ENCODE measurements at places on chromosomes 3 and 15. TPM values are rescaled to one million over a fixed set of nuclear protein-coding genes. Genes with fewer than 3 reads are reported as not detected.

DNA sequence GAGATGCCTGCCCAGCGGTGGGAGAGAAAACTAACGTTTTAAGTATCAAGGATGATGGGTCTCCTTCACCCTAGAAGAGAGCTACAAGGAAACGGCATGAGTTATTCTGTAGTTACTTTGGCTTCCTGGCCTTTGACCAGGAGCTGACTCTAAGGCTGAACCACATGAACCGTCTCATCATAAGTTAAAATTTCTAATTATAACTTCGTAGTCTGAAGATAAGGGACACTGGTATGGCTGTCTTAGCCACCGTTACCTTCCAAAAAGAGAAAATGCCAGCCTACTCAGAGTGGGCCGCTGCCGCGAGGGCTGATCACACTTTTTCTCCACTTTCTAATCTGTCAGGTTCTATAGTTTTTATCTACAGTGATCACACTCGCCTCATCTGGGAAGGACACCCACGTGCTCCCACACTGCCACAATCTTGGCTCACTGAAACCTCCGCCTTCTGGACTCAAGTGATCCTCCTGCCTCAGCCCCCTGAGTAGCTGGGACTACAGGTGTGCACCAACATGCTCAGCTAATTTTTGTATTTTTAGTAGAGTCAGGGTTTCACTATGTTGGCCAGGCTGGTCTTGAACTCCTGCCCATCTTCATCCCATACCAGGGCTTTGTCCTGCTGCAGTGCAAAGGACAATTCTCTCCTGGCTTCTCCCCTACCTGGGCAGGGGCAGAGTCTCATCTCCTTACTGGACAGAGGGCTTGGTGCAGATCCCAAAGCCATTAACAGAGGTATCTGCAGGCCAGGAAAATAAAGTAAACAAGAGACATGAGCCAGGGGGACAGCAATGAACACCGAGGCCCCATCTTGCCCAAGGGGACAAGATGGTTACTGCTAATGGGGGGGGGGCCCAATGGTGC lies 73.4 kb downstream of the RFTN1 start:
- DNase-seq, result no peak

GRCh38 chr15:31274496-31275330 lies 51.9 kb upstream of the KLF13 start:
- DNase-seq, result no peak

IL20RB gene
- total RNA-seq, result not detected

GPR160 gene
- total RNA-seq, result 8.6 TPM

- no peak for DNase-seq
Measured at GRCh38 chr3:142106548-142106947, 42.8 kb downstream of the TFDP2 start.

DNA sequence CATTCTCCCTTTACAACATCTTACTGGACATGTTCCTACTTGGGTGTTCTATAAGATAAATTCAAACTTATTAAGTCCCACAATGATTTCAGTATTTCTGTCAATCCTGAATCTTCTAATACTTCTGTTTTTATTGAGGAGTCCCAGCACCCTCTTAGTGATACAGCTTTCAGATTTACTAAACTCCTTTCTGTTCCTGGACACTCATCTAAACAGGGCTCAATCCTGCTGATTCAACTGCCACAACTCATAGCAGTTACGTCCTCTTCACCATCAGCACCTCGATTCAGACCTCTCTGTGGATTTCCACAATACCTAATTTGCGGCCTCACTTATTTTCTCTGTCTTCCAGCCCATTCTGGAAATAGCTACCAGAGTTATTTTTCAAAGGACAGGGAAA lies 101.6 kb downstream of the KCNMB2 start:
- no peak for DNase-seq

- no peak for DNase-seq
Measured at GRCh38 chr3:140234256-140234655, 299.3 kb downstream of the CLSTN2 start.

- no peak for DNase-seq
Measured at GRCh38 chr3:25349095-25349494, 79.0 kb upstream of the RARB start.

B3GNT5 gene
- 23.1 TPM for total RNA-seq

DNA sequence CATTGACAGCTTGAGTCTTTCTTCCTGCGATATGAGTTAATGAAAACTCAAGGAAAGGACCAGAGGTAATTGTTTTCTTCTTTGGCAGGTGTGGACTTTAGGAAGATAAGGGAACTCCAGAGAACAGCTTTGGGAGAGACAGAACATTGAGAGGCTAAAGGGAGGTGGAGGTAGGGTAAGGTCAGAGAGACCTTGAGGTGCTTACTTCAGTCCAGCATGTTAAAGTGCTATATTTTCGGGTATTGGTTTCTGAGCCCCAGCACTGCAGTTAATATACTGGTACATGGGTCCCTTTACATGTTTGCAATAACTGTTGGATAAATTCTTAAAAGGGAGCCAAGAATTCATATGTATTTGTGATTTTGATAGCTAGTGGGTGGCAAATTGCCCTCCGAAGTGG lies 322.1 kb downstream of the THSD4 start:
- DNase-seq, result no peak

- no peak for DNase-seq
Measured at GRCh38 chr3:425079-425478, 228.5 kb downstream of the CHL1 start.

- DNase-seq, result no peak
Measured at GRCh38 chr15:38474155-38474757, 20.3 kb downstream of the FAM98B start.

DNA sequence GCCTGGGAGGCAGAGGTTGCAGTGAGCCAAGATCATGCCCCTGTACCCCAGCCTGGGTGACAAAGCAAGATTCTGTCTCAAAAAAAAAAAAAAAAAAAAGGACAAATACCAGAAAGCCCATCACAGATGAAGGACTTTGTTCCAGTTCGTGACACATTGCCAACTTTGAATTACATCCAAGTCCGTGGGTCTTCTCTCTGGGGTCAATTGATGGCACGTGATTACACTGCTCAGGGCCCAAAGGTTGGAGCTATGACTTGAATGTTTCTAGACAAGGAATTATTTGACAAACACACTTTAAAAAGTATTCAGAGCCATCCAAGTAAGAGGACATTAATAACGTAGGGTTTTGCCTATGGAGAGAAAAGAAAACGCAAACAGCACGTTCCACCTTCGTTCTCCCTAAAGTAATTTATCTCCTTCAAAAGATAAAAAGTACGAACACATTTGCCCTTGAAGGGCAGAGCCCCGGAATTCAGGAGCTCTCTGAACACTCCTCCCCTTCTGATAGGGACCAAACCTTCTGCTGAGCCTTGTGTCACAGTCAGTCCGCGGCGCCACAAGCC lies 31.3 kb upstream of the ST3GAL6 start:
- no peak for DNase-seq

PIERCE2 gene
- not detected for total RNA-seq

GRCh38 chr3:66602691-66603090 lies 101.9 kb upstream of the LRIG1 start:
- no peak for DNase-seq

ACAD9 gene
- total RNA-seq, result 13.1 TPM

- no peak for DNase-seq
Measured at GRCh38 chr15:60255390-60255789, 142.4 kb downstream of the ANXA2 start.

GRCh38 chr15:74773731-74774252 lies 8.1 kb upstream of the CSK start:
- DNase-seq, result no peak

GRCh38 chr3:50222169-50222528 lies 13.9 kb upstream of the GNAI2 start:
- DNase-seq, result no peak

GRCh38 chr15:63891079-63891767 lies 57.5 kb upstream of the HERC1 start:
- peak; percentile 66 for DNase-seq

- no peak for DNase-seq
Measured at GRCh38 chr3:160126051-160126450, 99.2 kb upstream of the C3orf80 start.

GRCh38 chr15:52787549-52788098 lies 2.5 kb downstream of the ONECUT1 start:
- DNase-seq, result no peak

SOX14 gene
- not detected for total RNA-seq

CPNE9 gene
- not detected for total RNA-seq

DNA sequence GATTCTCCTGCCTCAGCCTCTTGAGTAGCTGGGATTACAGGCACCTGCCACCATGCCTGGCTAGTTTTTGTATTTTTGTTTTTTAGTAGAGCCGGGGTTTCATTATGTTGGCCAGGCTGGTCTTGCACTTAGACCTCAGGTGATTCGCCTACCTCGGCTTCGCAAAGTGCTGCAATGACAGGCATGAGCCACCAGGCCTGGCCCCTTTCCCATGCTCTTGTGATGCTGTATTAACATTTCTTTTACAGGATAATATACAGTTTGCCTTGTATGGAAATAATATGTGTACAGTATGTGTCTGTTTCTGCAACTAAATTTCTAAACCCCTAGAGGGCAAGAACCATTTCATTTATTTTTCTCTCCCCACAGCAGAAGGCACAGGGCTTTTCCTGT lies 37.8 kb downstream of the SCG5 start:
- DNase-seq, result no peak

DNA sequence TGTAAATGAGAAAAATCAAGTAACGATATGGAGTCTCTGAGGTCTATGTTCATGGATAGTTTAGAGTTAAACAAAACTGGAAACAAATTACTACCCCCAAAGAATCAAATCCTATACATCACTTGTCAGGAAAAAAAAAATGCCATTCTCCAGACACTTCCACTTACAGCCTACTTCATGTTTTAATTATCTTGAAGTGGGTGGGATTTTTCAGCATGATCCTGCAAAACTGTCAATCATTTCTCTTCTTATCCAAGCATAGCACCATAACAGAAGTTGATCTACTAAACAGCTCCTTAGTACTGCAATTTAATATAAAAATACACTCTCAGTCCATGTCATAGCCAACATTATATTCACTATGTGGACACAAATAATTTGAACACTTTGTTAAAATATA lies 833.9 kb downstream of the TUSC7 start:
- DNase-seq, result no peak
